Neuronal stem cell (in vitro differentiated cells): ENCODE measurements at places on chromosomes 7 and 10.

- no peak for DNase-seq
These were observed 503.7 kb downstream of the TNS3 start for GRCh38 chr7:47078241-47078640.

GRCh38 chr7:55019691-55020465 lies 1.1 kb downstream of the EGFR start:
- peak; percentile 17 for DNase-seq

DNA sequence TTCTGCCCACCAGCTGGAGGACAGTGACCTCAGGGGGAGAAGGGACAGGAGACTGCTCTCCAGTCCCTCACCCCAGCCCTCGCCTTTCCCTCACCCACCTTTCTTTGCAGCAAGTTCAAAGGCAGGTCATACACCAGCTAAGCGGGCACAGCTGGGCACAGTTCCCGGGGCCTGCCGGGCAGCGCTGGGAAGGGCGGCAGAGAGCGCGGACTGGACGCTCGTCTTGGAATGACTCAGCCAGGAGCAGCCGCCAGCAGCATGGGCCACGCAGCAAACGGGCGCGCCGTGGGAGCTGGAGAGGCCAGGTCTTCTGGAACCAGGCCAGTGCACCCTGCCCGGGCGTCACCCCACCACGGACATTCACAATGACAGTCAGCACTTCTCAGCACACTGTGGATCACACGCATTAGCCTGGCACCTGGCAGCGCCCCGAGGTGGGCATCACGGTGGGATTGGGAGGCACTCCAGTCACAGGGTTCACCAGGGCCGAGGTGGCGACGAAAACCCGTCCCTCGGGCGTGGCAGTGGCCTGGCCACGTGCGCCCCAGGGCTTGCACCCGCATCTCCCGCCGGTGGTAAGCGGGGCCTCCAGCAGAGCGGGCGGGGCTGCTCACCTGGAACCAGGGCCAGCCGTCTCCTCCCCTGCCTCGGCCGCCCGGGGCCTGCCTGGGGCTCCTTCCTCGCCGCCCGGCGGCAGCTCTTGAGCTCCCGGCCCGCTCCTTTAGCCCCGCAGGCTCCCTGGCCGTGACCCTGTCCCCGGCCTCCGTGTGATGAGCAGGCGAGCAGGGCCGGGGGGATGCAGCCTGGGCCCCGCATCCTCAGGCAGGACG lies 29.0 kb upstream of the WDFY4 start:
- no peak for DNase-seq

DNA sequence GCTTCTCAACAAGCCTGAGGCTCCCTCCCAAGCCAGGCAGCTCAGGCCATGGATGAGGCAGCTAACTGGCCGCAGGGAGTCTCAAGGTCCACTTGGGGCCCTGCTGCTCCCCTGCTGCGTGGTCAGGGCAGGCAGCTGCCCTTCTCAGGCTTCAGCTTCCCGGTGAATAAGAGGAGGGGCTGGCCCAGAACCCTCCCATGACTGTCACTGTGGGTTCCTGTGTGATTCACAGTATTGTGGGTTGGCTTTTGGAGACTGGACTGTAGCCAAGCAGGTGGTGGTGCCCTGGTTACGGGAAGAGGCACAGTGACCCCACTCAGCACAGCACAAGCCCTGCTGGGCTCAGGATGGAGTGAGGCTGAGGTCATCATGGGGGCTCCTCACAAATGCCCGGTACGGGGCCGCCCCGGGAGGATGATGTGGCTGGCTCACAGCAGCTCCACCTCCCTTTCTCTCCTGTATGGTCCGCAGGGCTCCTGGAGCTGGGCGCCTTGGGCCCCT lies 189.8 kb downstream of the HECW1 start:
- no peak for DNase-seq

GRCh38 chr7:77337456-77337990 lies 78.6 kb downstream of the GSAP start:
- no peak for DNase-seq

GRCh38 chr10:4352414-4352961 lies 473.5 kb upstream of the AKR1E2 start:
- DNase-seq = no peak

DNA sequence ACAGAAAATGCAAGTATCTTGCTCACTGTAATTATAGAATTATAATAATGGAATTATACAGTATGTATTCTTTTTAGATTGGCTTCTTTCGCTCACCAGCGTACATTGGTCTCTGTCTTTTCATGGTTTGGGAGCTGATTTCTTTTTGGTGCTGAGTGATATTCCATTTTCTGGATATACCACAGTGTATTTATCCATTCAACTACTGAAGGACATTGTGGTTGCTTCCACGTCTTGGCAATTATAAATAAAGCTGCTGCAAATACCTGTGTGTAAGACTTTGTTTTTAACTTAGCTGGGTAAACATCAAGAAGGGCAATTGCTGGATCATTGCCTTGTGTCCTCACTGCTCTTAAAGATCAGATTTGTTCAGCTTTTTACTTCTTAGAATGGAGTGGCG lies 55.3 kb downstream of the SEPTIN7 start:
- no peak for DNase-seq

GRCh38 chr7:99628471-99629465 lies 12.0 kb downstream of the ZSCAN25 start:
- DNase-seq = no peak

GRCh38 chr10:27413387-27413786 lies 90.7 kb upstream of the RAB18 start:
- DNase-seq = no peak

DNA sequence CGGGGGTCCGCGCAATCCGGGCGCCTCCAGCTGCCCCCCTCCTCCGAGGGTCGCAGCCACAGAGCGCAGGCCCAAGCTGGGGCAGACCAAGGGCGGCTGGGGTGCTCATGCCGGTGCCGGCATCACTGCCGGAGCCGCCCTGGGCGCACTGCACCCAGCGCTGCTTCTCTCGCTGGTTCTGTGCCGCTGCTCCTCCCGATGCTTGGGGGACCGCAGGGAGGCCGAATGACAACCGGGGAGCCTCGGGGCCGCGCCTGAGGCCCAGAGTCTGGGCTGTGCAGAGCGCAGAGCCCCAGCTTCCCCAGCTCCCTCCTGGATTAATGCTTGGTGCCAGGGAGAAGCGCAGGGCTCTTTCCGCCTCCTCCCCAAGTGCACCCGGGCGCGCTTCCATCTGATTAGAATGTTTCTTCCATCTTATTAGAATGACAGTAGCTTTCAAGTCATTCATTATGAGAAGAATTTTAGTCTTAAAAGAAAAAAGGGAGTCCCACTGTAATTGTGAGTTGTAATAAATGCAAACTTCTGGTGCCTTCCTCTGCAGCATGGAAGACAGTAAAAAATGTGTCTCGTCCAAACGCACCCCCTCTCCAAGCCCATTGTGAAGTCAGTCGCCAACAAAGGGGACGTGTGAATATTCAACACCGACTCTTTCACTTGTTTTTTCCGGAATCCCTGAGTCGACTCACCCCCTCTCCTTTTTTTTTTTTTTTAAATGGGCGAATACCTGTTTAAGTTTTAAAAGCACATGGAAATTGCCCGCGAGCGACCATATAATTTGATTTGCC lies 19.5 kb upstream of the PTF1A start:
- DNase-seq = no peak

DNA sequence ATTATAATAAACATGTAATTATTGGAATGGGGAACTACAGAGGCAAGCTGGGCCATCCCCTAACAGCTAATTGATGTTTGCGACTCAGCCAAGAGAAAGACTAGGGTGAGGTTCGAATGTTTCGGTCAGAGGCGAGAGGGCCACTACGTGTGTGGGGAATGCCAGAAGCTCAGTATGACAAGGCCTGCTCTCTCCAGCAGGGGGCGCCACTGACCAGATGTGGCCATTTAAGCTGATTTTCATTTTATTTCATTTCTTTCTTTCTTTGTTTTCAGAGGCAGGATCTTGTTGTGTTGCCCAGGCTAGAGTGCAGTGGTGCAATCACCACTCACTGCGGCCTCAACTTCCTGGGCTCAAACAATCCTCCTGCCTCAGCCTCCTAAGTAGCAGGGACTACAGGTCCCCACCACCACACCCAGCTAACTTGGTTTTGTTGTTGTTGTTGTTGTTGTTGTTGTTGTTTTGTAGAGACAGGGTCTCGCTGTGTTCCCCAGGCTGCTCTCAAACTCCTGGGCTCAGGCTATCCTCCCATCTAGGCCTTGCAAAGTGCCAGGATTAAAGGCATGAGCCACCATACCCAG lies 38.1 kb downstream of the TMEM130 start:
- no peak for DNase-seq

- no peak for DNase-seq
These were observed 35.5 kb downstream of the ENTPD1 start for GRCh38 chr10:95791425-95791979.

DNA sequence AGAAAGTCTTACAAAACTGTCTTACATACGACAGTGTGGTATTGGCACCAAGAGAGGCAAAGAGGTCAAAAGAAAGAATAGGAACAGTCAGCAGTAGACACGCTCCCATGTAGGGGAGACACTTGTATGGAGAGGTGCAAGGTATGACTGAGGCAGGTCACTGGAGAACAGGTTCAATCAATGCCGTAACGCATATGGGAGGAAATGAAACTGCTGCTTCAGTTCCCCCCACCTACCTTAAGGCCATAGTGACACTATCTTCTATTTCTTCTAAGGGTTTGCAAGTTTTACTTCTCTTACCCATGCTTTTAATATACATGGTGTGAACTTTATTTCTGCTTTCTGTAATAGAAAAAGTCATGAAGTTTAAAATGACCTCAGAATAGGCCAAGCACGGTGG lies 5.5 kb upstream of the PITRM1 start:
- no peak for DNase-seq

GRCh38 chr10:15852111-15852557 lies 8.2 kb downstream of the MINDY3 start:
- no peak for DNase-seq

DNA sequence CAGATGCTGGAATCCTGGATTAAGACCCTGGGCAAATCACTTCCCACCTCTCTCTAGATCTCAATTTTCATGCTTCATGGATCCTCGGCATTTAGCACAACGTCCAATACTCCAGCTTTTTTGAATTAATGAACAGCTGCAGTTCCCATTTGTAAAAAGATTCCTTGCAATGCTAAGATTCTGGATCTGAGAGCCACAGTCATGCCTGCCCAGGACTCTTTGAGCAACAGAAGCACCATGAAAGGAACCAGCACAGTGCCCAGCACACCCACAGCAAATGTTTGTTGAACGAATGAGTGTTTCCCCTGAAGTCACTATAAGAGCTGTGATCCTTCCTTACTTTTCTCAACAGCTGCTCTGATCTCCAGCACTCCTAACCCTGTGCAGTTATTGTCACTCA lies 20.8 kb upstream of the DDIT4 start:
- no peak for DNase-seq

- no peak for DNase-seq
These were observed 6.4 kb upstream of the ZNF862 start for GRCh38 chr7:149831741-149832219.
